CD4-positive, alpha-beta memory T cell (primary cell): ENCODE measurements at places on chromosomes 1 and 21. TPM values are rescaled to one million over a fixed set of nuclear protein-coding genes. Genes with fewer than 3 reads are reported as not detected.

TDRD5 gene
- total RNA-seq: not detected

VWA1 gene
- not detected for total RNA-seq

LRRN2 gene
- total RNA-seq: not detected

MYBPH gene
- total RNA-seq: not detected

ZYG11A gene
- not detected for total RNA-seq

MASP2 gene
- not detected for total RNA-seq

RNU1-4 gene
- 3,866 TPM for total RNA-seq

AKR7A3 gene
- total RNA-seq: 1.1 TPM

PHLDA3 gene
- 7.8 TPM for total RNA-seq

ZNF593 gene
- 12.4 TPM for total RNA-seq

ATP6V1G3 gene
- not detected for total RNA-seq

CDC20 gene
- 0.32 TPM for total RNA-seq

CD1E gene
- not detected for total RNA-seq

CELA3A gene
- total RNA-seq: not detected

KRTAP19-8 gene
- total RNA-seq: not detected

ADAMTSL4 gene
- 0.23 TPM for total RNA-seq

LPAR3 gene
- total RNA-seq: 4.1 TPM
